ENCODE measurements at places on chromosomes 1 and 21.
A peak's percentile ranks its signal among the peaks of the same experiment; 100 is the strongest.

GRCh38 chr1:186102107-186102506 is 272.9 kb downstream of the TPR start:
- H3K4me1 ChIP-seq: no peaks in the 10 kb centered on the region
- H3K36me3 ChIP-seq: no peaks in the 10 kb centered on the region
- H3K27ac ChIP-seq: no peak overlapping the region
- no peaks in the 10 kb centered on the region for H3K27me3 ChIP-seq
- no peak overlapping the region for H3K4me3 ChIP-seq

DNA sequence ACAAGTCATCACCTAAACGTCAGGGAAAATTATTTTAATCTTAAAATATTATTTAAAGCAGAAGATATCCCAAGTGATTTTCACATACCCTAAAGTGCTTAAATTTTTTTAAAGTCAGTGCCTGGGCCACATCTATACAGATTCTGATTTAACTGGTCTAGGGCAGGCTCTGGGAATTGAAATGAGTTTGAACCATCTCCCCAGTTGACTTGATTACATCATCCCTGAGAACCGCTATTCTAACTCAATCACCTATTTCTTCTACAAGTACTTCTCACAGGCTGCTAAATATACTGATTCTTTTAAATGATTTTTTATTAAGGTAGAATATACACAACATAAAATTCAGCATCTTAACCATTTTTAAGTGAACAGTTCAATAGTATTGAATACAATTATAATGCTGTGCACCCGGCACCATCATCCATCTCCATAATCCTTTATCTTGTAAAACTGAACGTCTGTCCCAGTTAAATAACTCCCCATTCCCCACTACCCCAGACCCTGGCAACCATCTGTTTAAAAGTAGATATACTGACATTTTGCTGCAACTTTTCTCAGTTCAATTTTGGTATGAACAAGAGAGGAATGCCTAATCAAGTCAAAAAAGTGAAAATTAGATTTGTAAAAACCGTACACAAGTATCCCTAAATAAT is 19.5 kb downstream of the GART start:
- no peak overlapping the region for H3K27ac ChIP-seq
- no peak overlapping the region for H3K4me3 ChIP-seq
- DNase-seq: no peak

DNA sequence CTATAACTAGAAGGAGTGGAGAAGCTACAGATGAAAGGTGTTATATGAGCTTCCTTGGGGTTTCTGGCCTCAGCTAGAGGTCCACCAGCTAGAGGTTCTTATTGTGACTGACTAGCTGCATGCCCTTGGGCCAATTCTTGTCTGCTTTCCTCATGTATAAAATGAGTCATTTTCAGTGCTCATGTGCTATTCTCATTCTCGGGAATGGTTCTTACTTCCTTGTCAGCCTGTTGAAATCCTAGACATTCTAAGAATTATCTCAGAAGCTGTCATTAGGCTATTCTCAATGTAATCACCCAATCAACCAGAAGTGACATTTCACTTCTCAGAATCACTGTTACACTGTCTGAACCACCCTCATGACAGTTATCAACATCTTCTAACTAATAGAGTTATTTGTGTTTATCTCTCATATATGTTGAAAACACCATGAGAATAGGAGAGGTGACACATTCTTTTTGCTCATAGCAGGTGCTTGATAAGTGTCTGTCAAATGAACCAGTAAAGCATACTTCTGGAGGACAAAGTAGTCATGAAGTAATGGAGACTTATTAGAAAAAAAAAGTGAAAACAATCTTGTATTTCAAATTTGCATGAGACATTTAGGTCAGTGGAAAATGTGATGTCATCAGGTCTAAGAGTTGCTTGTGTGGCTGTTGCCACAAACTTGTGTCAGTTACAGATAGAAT is 122.8 kb upstream of the IVNS1ABP start:
- no peaks in the 10 kb centered on the region for H3K27me3 ChIP-seq
- no peaks in the 10 kb centered on the region for H3K36me3 ChIP-seq
- no peak overlapping the region for H3K27ac ChIP-seq
- DNase-seq: no peak
- no peak overlapping the region for H3K4me3 ChIP-seq

DNA sequence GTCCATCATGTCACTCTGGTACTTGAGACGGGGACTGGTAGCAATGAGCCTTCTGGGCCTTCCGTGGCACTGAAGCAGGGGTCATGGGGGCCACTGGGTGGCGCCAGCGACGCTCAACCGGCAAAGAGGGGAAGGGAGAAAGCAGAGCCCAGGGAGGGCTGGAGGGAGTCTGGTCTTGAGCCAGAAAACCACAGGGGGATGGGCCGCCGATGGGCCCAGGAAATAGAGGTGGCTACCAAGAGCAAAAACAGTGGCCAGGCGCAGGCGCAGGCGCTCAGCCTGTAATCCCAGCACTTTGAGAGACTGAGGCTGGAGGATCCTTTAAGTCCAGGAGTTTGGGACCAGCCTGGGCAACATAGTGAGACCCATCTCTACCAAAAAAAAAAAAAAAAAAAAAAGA is 21.8 kb downstream of the EXOC8 start:
- no peaks in the 10 kb centered on the region for H3K27me3 ChIP-seq
- no peaks in the 10 kb centered on the region for H3K4me1 ChIP-seq
- DNase-seq: no peak
- no peaks in the 10 kb centered on the region for H3K36me3 ChIP-seq
- no peak overlapping the region for H3K4me3 ChIP-seq

- no peaks in the 10 kb centered on the region for H3K4me1 ChIP-seq
- H3K27me3 ChIP-seq: no peaks in the 10 kb centered on the region
- H3K4me3 ChIP-seq: no peak overlapping the region
- H3K36me3 ChIP-seq: peaks cover 3% of the 10 kb centered on the region
- H3K27ac ChIP-seq: no peak overlapping the region
Measured at GRCh38 chr1:68188644-68189340, 43.5 kb downstream of the WLS start.

GRCh38 chr1:32780628-32781234 is 36.4 kb downstream of the YARS1 start:
- no peak overlapping the region for H3K4me3 ChIP-seq
- peaks cover 78% of the 10 kb centered on the region for H3K36me3 ChIP-seq
- no peaks in the 10 kb centered on the region for H3K27me3 ChIP-seq
- no peak overlapping the region for H3K27ac ChIP-seq
- no peaks in the 10 kb centered on the region for H3K4me1 ChIP-seq
- DNase-seq: no peak

- H3K27ac ChIP-seq: no peak overlapping the region
- H3K4me1 ChIP-seq: no peaks in the 10 kb centered on the region
- no peaks in the 10 kb centered on the region for H3K36me3 ChIP-seq
- DNase-seq: no peak
- H3K4me3 ChIP-seq: no peak overlapping the region
Measured at GRCh38 chr1:162270016-162270770, 106.5 kb downstream of the SPATA46 start.

DNA sequence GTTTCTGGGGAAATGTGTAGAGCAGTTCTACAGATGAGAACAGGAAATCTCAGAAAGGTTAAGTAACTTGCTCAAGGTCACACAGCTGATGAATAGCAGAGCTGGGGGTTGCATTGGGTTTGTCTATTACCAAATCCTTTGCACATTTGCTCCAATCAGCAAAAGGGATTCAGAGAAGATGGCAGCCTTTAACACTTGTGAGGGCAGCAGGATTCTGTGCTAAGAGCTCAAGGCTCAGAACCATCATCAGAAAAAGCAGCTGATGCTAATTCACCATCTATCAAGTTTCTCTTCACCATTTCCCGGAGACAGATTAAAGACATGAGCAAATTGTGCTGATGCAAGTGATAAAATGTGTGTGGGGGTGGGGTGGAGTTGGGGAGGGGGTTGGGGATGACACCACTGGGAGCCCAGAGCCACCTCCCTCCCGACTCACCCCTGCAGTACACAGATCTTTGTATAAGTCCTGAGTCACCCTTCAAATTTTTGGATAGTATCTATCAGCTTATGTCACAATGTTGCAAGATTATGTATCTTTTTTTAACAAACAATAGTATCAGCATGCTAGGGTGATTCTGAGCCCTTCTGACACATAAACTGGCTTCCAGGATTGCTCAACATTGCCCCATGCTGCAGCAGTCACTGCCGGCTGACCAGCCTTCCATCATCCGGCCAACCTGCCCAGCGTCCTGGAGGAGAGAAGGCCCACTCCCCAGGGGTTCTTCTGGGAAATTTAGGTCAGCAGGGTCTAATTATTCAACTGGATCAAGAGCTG is 2.8 kb upstream of the SPSB1 start:
- peaks cover 22% of the 10 kb centered on the region for H3K4me1 ChIP-seq
- H3K36me3 ChIP-seq: no peaks in the 10 kb centered on the region
- no peak for DNase-seq
- no peak overlapping the region for H3K4me3 ChIP-seq
- H3K27ac ChIP-seq: no peak overlapping the region
- H3K27me3 ChIP-seq: no peaks in the 10 kb centered on the region

DNA sequence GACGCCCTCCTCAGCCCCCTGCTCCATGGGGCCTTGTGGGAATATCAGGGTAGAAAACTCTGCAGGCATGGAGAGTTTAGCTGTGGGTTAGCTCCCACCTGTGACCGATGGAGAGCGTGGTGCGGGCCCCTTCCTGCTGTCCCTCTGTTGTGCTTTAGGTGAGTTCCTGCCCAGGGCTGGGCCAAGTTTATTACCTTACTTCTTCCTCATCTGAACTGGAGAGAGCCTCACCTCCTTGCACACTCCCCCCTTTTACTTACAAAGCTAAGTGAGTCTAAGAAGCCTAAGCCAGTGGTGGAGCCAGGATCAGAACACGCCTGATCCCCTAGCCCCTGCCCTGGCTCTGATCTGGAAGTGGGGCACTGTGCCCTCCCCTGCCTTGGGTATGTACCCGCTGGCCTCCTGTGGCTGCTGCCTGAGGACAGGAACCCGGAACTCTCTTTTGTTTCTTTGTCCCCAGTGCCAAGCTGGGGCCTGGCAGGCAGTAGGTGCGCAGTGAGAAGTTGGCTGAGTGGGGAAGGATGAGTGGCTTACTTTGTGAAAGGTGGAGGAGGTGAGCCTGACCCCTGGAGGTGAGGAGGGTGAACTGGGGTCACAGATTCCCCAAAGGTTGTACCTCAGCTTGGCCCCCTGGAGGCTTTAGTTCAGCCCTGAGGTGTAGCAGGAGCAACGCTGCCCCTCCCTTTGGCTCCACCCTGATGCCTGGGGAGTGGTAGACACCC is 32.9 kb downstream of the ARHGEF10L start:
- H3K36me3 ChIP-seq: peaks cover 11% of the 10 kb centered on the region
- H3K4me3 ChIP-seq: no peak overlapping the region
- no peaks in the 10 kb centered on the region for H3K27me3 ChIP-seq
- H3K27ac ChIP-seq: peak overlapping the region; percentile 89

DNA sequence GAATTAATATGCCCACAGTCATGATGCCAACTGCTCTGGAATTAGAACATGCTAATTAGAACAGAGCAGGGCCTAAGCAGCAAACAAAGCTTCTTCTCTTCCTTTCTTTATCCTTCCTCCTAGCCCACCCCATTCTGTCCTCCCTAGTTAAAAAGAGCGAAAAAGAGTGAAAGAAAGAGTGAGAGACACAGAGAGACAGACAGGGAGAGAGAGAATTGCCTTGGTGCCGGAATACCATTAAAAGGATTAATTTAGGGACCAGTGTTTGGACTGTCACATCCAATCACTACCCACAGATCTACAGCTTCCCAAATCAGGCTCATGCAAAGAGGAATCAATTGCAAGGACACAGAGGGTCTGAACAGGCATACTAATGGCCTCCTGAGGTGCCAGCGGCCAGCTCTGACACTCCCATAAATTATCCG is 7.0 kb downstream of the ERI3 start:
- H3K27ac ChIP-seq: peak overlapping the region; percentile 22
- no peak for DNase-seq
- no peaks in the 10 kb centered on the region for H3K27me3 ChIP-seq
- H3K4me3 ChIP-seq: no peak overlapping the region

DNA sequence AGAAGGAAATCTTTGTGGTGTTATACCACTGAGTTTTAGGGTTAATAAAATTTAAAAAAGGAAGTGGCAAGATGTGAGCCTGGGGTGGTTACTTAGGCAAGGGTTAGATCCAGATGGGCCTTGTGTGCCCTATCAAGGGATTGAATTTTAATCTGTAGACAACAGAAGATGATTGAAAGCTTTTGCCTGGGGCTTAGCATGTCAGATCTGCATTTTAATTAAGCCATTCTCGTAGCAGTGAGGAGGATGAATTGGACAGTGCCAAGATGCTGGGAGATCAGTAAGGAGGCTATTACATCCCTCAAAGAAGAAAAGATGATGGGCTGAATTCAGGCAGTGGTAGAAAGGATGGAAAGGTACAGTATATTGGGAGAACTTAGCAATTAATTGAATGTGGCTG is 42.3 kb downstream of the HMGB4 start:
- no peak for DNase-seq
- no peak overlapping the region for H3K4me3 ChIP-seq
- H3K27ac ChIP-seq: no peak overlapping the region
- no peaks in the 10 kb centered on the region for H3K36me3 ChIP-seq

- peak overlapping the region; percentile 40 for H3K27ac ChIP-seq
- DNase-seq: peak; percentile 44
- no peaks in the 10 kb centered on the region for H3K36me3 ChIP-seq
- no peaks in the 10 kb centered on the region for H3K27me3 ChIP-seq
- H3K4me1 ChIP-seq: peaks cover 8% of the 10 kb centered on the region
Measured at GRCh38 chr1:184792450-184792969, 37.9 kb upstream of the EDEM3 start.

DNA sequence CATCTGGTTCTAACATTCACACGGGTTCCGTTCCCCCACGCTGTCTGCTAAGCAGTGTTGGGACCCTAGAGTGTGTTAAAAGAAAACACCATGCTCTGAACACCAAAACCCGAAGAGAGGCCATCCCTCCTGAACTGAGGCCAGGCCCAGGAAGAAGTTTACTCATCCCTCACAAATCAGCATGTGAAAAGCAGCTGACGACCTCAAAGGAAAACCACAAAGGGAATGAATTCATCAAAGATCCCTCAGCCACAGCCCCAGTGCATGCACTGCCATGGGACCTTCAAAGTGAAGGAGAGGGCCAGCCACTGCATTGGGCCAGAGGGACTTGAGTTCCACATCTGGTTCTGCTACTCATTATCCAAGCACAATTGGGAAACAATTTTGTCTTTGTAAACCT is 7.0 kb upstream of the PSEN2 start:
- no peak for DNase-seq
- H3K4me3 ChIP-seq: no peak overlapping the region
- H3K27ac ChIP-seq: no peak overlapping the region
- no peaks in the 10 kb centered on the region for H3K36me3 ChIP-seq
- H3K27me3 ChIP-seq: no peaks in the 10 kb centered on the region

- no peaks in the 10 kb centered on the region for H3K27me3 ChIP-seq
- no peaks in the 10 kb centered on the region for H3K36me3 ChIP-seq
- H3K4me3 ChIP-seq: no peak overlapping the region
- peak; percentile 56 for DNase-seq
- no peak overlapping the region for H3K27ac ChIP-seq
- H3K4me1 ChIP-seq: no peaks in the 10 kb centered on the region
Measured at GRCh38 chr1:20250340-20250989, 40.2 kb upstream of the VWA5B1 start.

- H3K27ac ChIP-seq: no peak overlapping the region
- H3K4me1 ChIP-seq: no peaks in the 10 kb centered on the region
- no peak for DNase-seq
Measured at GRCh38 chr1:184656221-184656620, 98.4 kb downstream of the EDEM3 start.

Measured in spinal cord (tissue), 10 donors.